ENCODE measurements at places on chromosomes 5 and 9.

DNA sequence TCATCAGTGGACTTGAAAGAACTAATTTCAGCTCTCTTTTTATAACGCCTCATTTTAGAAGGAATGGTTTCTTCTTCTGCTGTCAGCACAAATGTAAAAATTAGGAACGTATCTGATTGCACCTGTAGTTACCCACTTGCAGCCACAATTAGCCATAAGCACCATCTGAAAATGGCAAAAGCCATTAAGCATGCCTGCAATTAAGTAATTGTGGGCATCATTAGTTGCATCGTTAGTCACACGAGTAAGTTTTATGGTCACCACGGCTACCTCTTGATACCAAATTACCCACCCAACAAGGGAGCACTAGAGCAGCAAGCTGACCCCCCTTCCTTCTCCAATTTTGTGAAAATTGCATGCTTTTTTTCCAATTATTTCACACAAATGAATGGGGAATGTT, 25.8 kb upstream of the SLC44A1 start:
- no peak for DNase-seq

GRCh38 chr5:114223866-114224265, 138.0 kb upstream of the KCNN2 start:
- no peak for DNase-seq

- no peak for DNase-seq
These were observed 18.7 kb downstream of the IFT74 start for GRCh38 chr9:26974927-26975326.

DNA sequence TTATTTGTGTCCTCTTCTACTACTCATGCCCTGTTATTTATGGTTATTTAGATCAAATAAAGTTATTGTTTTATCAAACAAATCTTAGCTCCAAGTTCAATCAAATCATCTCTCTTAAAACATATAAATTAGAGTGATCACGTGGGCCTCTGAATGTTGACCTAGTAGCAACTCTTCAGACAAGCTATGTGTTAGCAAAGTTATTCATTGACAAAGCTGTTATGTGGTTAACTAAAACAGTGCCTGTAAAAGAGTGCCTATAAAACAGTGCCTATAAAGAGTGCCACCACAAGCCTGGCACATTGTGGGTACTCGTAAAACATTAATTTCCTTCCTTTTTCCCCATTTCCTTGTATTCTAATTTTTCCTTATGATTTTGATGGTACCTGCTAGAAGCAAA, 421.9 kb downstream of the HCN1 start:
- DNase-seq, result no peak

DNA sequence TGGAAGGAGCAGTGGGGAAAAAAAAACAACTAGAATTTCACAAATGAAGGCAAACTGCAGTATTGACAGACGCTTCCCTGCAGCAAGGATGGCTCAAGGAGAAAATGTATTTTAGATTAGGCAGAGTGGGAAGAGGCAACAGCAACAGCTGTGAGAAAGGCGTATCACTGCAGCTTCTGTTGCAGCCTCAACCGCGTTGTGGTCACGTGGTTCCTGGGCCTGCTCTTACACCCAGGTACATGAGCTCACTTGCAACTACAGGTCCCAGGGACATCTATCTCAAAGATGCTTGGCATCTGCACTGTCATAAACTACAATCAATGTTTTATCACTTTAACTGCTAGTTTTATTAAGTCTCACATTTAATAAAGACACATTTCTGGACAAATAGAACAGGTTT, 36.0 kb upstream of the GOLM1 start:
- no peak for DNase-seq

- no peak for DNase-seq
These were observed 169.9 kb downstream of the FANCC start for GRCh38 chr9:95147452-95148207.

DNA sequence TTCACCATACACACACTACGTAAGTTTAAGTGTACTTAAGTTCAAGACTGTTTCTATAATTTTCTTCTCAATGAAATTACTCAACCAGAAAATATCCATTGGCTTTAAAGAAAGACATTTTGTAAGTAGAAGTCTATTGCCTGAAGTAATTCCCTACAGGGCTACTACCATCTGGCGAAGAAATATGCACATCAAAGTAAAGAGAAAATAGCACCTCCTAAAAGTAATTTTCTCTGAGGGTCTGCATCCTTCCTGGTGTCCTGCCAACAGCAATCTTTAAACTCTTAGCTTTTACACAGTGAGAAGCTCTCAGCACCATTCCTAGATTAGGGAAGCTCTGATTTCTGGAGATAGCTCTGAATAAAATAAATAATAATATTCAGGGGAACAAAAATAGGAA, 498.5 kb upstream of the TYRP1 start:
- DNase-seq, result no peak

DNA sequence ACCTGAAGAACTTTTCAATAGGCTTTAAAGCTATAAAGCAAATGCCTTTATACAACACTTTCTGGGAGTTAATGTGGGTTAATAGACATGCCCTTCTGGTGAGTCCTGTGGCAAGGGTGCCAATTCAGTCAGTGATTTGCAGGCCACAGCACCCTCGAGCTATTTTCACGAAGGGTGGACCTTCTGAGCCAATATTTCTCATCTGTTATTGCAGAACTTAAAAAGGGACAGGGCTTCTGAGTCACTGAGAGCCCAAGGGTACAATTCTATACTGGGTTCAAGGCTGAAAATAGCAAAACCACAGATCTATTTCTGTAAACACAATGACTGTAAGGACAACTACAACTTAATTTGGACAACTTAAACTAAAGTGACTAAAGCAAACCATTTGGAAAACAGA, 92.8 kb downstream of the GABRG2 start:
- DNase-seq, result no peak

- DNase-seq, result no peak
These were observed 141.0 kb downstream of the GABBR2 start for GRCh38 chr9:98567540-98568233.

- no peak for DNase-seq
These were observed 162.8 kb downstream of the PIK3R1 start for GRCh38 chr5:68378204-68378820.

DNA sequence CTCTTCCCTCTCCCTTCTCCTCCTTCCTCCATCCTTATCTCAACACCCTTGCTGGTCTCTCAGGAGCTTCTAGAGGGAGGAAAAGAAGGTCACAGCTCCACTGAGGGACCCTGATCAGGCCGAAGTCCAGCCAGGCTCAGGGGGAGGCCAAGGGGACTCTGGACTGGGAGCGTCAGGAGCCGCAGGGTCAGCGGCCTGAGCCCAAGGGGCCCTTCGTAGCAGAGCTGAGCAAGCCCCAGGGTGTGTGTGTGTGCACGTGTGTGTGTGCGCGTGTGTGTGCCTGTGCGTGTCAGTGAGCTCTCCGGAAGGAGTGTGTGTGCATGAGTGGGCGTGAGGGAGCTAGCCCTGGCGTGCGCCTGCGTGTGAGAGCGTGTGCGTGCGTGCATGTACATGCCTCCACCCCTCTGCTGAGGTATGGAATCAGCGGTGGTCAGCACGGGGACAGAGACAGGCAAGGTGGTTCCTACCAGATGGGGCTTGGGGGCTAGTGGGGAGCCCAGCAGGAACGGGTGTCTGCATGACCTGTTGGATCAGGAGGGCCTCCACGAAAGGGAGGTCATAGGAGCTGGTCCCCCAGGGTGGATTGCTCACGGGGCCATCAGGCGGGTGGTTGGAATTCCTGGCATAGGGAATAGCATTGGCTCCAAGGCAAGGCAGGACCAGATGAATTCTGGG, 10.0 kb upstream of the AGPAT2 start:
- peak; percentile 21 for DNase-seq
